ENCODE measurements at places on chromosomes 12 and 14.
A peak's percentile ranks its signal among the peaks of the same experiment; 100 is the strongest.

DNA sequence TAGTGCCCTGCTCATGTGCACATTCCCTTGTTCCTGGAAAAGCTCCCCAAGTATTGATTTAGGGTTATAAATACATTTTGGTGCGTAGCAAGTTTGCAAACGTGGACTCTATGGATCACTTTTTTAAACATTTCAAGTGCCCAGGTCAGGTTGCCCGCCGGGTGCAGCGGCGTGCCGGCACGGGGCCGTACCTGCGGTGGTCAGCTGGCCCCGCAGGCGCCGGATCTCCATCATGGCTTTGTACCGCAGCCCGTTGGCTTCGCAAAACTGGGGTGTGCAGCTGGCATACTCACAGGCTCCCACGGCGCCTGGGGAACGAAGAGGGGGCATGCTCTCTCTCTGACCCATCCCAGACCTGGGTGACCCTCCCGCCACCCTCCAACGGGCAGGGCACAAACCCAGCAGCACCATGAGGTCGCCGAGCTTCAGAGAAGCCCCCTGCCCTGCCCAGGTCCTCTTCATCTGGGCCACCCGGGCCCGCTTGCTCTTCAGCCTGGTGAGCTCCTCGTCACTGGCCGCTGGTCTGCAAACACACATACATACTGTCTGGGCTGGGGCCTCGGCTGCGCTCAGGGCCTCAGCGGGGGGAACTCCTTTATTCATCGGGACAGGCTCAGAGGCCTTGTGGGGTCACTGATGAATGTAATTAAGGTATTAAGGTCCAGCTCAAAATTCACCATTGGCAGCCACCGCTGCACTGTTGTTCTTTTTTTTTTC, 35.1 kb downstream of the DHX37 start:
- DNase-seq = no peak

DNA sequence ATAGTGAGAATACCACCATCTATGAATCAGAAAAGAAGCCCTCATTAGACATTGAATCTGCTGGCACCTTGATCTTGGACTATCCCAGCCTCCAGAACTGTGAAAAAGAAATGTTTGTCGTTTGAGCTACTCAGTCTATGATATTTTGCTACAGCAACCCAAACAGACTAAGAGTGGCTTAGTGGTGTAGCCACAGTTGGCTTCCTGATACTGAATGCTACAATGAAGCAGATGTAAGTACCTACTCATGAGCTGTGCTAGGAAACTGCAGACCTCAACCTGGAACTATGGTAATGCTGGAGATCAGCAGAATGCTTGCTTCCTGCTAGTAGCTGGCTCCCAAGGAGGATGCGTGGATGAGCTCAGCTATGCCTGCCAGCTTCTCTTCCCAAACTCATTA, 268.6 kb upstream of the CRY1 start:
- no peak for DNase-seq

GRCh38 chr14:31785574-31785973, 224.4 kb downstream of the NUBPL start:
- no peak for DNase-seq

- no peak for DNase-seq
Measured at GRCh38 chr14:73645248-73645610, 443 bp downstream of the DNAL1 start.

DNA sequence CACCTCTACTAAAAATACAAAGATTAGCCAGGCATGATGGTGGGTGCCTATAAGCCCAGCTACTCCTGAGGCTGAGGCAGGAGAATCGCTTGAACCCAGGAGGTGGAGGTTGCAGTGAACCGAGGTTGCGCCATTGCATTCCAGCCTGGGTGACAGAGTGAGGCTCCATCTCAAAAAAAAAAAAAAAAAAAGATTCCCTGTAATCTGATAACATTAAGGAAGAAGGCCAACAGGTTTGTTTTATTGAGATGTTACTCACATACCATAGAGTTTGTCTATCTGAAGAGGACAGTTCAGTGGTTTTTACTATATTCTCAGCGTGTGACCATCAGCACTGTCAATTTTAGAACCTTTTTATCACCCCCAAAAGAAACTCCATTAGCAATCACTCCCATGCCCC, 37.5 kb downstream of the TSPAN9 start:
- DNase-seq = no peak

- DNase-seq = no peak
Measured at GRCh38 chr14:90755661-90756304, 60.4 kb downstream of the TTC7B start.

- DNase-seq = no peak
Measured at GRCh38 chr12:47356129-47356700, 276.5 kb upstream of the AMIGO2 start.

DNA sequence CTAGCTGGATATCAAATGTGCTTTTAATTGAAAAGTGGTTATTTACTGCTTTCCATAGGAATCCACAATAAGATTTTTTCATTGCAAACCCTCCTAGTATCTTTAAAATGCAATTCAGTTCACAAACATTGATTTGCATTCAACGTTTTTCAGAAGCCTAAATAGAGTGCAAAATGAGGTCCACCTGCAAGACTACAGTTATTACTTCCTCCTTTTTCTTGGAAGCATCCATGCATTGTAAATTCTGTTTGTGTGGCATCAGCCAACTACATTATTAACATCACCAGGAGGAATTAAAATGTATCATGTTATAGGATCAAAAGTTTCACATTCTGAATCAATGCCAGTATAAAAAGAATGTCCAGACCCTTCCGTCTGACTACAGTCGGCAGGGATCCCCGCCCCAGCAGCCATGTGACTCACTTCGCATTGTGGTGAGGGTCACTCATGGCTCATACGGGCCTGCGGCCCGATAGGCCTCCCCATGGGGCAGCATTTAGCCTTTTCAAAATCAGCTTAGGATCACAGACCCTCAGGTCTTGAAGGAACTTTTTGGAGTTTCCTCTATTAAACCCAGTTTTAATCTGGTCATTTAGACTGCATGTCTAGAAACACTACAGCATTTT, 46.3 kb downstream of the NTF3 start:
- DNase-seq = no peak

GRCh38 chr14:51239813-51240803, at the start of gene TMX1:
TMX1 (plus strand) TSS chr14:51240247; CDS start chr14:51240293, 46 bp downstream.
- peak; percentile 96 for DNase-seq

DNA sequence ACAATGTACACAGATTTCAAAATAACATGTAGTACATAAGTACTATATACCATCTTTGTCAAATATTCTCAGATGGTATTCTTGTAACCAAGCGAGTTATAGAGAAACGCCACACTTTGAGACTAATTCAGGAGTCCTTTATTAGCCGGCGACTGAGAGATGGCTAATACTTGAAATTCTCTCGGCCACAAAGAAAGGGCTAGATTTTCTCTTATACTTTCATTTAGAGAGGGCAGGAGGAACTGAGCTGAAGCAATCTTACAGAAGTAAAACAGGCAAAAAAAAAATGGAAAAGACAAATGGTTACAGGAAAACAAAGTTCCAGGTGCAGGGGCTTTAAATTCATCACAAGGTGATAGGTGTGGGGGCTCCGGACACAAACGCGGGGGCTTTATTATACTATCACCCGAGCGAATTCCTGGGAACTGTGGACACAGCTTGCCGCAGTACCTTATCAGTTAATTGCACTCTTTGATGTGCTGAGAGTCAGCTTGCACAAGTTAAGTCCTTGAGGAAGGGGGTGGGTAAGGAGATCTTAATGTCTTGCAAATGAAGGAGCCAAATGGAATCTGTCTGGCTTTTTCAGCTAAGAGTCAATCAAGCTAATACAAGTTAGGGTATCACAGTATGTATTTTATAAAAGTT, 382.3 kb downstream of the KCNH5 start:
- DNase-seq = no peak

DNA sequence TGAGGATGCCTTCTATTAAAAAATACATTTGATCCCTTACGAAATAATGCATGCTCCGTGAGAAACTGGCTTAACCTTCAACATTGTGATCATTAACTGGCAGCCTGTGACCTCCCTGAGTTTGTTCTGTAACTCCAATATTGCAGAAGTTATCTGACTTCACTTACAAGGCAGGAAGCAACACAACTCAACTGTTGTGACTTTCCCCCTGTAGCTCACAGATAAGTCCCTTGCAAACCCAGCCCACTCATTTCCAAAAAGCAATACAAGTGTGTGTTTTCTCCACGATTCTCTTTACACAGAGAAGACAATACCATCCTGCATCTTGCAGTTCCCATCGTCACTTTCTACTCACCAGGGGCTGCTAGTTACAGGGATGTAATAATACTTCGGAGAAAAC, 304.7 kb upstream of the TMEM132C start:
- no peak for DNase-seq

DNA sequence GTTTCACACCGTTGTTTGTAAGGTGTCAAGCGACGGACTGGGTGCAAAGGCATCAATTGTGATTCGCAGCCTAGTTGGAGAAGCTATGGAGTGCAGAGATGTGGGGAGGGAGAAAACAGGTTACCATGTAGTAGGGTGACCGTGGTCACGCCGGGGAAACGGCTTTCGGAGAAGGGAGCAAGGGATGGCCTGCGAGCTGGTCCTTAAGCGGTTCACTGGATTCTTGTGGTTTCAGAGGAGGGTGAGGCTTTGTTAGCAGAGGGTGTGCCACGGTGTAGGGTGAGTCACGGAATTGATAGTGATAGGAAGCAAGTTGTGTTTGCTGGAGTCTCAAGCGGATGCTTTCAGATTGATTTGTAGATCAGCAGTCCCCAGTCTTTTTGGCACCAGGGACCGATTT, 2.3 kb downstream of the PIWIL1 start:
- no peak for DNase-seq

DNA sequence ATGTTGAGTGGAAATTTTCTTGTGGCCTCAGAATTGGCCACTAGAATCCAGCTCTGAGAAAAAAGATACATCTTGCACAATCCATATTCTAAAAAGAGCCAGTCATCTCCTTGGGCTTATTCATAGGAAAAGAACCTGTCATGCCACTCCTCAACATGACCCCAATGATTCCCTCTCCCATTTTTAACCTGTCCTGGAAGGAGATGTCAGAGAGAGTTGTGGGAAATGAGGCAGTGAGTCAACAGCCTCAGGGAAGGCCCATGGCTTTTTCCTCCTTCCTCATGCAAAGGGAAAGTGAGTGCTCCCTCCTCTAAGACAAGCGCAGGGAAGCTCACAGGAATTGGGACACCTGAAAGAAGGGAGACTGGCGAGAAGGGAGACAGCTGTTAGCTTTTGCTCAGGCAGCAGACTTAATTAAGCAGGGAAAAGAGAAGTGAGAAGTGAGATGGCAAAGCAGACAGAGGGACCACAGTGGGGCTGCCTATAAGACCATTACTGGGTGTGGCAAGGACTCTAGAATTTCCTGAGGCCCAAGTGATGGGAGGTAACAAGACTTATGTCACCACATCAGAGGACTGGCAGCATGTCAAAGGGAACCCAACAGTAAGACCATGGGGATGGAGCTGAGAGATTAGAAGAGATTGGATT, 10.2 kb upstream of the DHRS7 start:
- DNase-seq = no peak

DNA sequence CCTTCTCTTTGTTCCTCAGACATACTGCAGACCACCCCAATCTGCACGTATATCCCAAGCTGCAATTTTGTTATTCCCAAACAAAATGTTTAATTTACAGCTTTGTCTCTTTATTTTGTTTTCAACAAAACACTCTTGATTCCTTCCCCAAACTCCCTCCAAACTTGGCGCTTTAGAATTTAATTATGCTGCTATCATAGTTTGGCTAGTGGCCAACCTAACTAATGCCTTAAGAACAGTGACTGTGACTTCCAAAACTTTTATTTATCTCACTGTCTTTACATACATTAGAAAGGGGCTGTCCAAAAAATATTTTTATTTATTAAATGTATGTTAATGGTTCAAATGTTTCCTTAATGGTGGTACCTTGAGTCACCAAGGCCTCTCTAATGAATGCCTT, 7.1 kb downstream of the TMBIM4 start:
- no peak for DNase-seq

DNA sequence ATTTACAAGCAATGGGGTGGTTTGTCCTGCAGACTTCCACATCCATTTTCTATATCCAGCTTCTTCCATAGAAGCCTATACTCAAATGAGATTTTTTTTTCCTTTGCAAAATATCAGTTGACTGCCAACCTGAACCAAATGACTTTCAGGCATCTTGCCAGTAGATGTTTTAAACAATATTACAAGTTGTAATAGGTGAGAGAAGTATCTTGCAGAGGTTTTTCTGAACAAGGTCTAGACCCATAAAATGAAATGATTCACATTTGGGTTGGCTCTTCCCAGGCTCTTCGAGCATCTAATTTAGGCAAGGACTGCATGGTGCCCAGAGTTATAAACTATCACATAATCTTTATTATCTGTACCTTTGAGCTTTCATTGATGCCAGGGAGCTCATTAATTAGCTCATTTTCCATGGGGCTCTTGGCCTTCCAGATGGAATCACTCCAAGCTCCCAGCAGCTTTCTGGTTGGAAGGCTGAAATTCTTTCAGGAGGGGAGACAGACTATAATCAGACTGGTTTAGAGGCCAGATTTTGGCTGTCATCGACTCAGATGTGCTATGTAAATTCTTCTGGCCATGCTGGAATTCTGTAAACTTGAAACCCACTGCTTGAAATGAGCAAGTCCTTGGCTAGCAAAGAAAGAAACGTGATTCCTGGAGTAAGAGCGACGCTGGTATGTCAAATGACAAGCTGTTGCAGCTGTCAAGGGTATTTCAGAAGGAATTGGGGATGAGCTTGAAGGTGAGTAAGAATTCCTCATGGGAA, 32.2 kb upstream of the DICER1 start:
- DNase-seq = no peak

DNA sequence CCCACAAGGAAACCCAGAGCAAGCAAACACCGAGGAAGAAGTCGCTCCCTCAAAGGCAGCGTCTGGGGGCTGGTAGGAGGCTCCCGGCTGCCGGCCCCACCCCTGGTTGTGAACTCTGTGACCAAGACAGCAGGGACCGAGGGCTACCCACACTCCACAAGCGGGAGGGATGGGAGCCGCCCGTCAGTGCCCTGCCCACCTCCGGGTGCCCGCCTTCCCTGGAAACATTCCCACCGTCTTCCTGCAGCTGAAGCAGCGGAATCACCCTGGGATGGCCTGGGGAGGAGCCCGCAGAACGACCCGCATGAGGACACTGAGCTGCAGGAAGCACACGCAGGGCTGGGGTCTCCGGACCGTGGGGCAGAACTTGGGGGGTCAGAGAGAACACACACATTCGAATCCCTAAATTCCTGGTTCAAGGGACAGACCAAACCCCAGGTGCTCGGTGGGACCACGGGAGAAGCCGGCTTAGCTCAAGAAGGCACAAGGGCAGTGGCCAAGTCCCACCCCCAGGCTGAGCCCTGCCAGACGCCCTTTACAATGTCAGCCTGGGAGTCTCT, 33.5 kb upstream of the C14orf180 start:
- no peak for DNase-seq

DNA sequence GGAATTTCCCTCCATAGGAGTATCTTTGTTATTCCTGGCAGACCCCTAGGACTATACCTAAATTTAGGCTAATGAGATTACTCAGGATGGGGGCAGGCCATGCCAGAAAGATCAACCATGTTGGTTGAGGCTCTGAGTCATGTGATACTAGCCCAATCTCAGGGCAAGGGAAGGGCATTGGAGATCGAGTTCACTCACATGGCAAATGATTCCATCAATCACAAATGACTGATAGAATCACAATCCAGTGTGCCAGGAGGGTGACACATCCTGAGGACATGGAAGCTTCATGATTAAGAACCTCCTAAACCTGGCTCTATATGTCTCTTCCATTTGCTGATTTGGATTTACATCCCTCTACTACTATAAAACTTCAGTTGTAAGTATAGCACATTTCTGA, 182.3 kb downstream of the NTF3 start:
- DNase-seq = no peak

GRCh38 chr14:104882991-104883660, 18.1 kb downstream of the CEP170B start:
- no peak for DNase-seq

Measured in stimulated activated effector memory CD8-positive, alpha-beta T cell treated with anti-CD3 and anti-CD28 coated beads, Interleukin-12 subunit alpha, Interleukin-12 subunit beta, amount 100 ng/mL, for 72 hours (primary cell).